GM18507 (cell line): ENCODE measurements at places on chromosomes 2 and 18.
A peak's percentile ranks its signal among the peaks of the same experiment; 100 is the strongest.

DNA sequence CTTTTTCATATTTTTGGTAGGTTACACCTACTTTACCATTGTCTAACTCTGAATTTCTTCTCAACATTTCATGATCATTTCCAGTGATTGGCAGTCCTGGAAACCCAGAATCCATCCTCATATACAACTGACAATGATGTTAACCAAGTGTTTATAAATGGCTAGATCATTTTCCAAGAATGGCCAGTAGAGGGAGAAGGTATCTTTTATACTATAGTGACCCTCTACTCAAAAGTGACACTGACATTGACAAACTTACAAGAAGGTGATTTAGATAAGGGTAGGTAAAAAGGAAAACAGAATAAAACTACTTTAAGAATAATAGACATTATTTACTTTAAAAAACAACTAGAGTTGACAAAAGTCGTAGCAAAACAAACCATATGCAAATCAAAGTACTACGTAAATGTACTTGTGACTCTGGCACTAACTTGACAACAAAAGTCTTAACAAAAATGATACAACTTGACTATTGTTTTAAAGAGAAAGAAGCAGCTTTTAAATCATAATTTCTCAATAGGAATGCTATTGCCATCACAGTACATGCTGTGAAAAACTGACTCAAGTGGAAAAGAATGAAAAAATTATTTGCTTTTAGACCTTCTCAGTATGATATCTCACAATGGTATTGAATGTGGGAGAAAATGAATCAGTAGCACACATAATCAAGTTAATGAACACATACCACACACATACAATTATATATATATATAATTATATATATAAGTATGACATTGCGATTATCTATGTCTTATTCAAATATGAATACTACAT lies 76.6 kb upstream of the GRB14 start:
- no peak for DNase-seq

DNA sequence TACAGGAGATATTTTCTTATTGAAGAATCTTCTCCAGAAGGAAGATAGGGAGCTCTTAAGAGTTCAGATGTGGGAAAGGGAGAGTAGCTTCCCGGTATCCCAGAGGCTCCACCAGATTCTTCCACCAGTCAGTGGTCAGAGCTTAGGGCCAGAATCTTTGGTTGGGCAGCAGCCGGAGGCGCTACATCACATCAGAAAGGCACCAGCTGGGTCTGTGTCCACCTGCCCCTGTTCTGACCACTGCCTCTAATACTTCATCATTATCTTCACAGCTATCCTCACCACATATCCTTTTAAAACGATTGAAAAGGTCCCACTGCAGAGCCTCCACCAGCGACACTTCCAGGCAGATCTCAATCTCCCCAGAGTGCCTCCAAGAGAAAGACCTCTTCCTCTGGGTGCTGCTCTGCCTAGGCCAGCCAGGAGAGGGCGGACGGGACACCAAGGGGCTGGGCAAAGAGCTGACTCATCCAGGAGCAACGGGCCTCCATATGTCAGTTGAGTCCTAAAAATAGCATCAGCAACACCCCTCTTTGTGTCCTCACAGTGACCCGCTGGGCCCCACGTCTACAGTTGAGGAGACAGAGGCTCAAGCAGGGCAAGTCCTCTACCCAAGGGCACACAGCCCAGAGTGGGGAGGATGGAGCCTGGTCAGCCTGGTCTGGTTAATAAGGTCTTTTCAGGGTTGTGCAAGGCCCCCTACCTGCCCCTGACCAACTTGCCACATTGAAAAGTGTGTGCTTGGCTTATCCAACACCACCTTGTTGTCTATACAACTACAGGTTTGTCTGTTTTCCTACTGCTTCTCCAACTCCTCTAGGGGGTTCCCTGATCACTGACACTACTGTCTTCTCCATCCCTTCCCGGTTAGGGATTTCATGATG lies 81.2 kb downstream of the ADD2 start:
- DNase-seq, result peak; percentile 8

DNA sequence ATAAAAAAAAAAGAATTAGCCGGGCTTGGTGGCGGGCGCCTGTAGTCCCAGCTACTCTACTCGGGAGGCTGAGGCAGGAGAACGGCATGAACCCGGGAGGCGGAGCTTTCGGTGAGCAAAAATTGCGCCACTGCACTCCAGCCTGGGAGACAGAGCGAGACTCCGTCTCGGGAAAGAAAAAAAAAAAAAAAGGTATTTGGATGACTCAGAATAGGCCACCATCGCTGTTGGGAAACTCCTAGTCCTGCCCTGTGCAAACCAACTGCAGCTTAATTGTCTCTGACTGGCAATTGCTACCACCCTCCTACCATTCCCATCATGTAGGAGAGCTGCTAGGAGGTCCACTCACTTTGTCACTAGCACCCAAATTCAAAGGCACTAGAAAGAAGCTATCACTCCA lies 43.5 kb downstream of the ATP8B1 start:
- DNase-seq, result no peak

DNA sequence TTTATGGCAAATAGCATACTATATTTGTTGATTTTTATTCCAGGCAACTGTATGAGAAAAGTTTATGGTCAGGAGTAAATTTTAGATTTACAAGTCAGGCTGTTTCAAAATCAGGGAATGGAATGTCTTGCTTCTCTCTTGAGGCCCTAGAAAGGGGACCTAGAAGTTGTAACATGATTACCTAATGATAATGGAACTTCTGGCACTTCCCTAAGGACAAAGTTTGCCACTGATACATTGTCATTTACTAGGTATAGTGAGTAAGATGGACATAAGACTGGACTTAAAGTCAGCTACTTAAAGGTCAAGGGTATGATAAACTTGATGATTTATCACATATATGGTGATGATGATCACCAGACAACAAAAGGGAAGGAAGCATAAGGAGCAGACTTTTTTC lies 103.3 kb upstream of the VRK2 start:
- DNase-seq, result no peak

- DNase-seq, result no peak
These were observed 3.4 kb downstream of the MGAT4A start for GRCh38 chr2:98727369-98728087.

DNA sequence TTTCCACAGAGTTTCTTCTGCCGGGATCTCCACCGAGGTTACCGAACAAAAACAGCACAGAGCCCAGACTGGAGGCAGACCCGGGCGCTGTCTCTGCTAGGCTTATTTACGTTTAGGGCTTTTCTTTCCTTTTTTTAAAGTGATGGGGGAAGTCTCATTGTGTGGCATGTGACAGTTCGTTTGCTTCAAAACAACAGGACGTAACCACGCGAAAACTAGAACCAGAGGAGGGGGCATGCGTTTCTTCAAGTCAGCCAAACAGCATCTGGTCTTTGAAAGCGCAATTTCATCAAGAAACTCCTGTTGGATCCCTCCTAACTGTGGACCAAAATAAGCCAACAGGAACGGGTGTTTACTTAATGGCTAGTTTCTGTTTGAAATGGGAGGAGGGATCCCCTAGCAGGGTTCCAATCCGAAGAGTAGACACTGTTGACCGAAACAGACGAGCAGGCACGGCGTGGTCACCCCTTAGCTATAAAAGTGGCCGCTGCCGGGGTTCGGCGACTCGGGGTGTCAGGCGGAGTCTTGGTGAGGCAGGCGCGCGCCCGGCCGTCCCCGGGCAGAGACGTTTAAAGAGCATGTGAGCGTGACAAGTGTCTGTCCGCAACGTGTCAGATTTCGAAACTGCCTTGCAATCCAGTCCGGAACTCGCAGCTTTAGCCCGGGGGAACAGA lies 997 bp upstream of the TGIF1 start:
- peak; percentile 53 for DNase-seq

GRCh38 chr18:31154181-31154580 lies 8.5 kb downstream of the DSC1 start:
- DNase-seq, result no peak
